ENCODE measurements at places on chromosomes 1 and 21.

DNA sequence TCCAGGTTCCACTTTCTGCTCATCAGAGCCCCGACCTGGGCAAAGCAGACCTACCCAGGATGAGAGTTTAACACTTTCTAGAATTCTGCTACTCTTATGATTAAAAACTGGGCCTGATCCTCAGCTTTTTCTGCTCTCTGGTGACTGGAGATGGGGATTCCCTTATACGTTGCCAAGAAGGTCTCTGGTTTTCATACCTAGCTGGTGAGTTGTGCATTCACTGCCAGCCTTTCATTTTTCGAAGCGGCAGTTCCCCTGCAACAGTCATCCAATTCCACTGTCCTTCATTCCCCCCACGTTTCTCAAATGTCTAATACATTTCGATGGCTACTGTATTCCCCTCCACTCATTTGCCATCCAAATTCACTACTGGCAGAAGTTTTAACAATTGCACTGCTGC is 135.3 kb downstream of the ADSS2 start:
- no peak for DNase-seq

- DNase-seq: no peak
Measured at GRCh38 chr1:27726173-27727044, 648 bp downstream of the FAM76A start.

DNA sequence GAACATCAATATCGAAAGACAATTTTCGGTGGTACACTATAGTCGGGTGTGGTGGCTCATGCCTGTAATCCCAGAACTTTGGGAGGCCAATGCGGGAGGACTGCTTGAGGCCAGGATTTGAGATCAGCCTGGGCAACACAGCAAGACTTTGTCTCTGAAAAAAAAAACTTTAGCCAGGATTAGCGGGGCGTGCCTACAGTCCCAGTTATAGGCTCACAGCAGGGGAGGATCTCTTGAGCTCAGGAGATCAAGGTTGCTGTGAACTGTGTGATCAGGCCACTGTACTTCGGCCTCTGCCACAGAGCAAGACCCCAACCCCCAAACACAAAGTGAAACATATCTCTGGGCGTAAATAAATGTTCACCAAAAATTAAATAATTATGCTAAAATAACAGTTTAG is 1.6 kb downstream of the TADA1 start:
- DNase-seq: no peak

DNA sequence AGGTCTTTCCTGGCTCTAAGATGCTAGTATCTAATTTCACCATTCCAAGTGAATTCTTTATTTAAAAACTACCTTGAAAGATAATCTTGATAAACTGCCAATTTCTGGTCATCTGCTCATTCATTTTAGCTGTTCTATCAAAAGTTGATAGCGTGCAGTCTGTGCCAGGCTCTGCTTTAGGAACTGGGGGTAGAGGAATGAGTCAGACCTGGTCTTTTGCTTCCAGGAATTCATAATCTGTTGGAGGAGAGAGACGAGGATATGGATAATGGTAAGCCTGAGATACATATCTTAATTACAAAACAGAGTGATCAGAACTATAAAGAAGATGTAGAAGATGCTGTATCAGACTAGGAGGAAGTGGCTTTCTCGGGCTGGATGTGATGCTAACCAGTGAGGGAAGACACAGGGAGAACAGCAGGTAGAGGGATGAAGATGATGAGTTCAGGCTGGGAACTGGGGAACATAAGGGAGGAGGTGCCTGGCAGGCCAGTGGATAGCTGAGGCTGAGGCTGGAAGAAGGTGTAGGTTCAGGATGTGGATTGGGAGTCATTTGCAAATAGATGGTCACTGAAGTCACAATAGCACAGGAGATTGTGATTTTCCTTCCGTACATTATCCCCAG is 12.3 kb upstream of the PHC2 start:
- no peak for DNase-seq

DNA sequence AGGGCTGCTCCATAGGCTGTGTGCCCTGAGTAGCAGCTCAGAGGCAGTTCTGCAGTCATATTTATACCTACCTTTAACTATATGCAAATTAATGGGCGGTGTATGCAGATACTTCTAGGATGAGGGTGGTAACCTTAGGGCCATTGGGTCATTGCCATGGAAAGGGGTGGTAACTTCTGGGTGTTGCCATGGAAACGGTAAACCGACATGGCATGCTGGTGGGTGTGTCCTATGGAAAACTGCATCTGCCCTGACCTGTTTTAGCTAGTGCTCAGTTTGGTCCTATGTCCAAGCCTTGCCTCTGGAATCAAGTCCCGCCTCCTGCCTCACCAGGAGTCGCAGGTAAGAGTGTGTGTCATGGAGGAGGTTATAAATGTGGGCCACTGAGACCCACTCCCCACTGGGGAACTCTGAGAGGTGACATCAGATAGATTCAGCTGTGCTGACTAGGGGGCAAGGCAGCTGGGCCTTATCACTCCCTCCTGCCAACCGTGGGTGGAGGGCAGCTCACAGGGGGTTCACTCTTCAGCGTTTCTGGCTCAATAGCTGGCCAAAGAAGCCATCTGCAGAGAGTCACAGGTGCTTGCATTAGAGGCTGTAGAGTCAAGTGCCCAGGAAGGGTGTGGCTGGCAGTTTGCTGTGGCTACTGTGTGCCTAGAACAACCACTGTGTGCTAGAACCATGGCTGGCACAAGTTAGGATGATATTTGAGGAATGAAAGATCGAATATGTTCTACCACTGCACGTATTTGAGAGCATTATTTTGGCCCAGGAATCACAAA is 19.0 kb downstream of the BACE2 start:
- no peak for DNase-seq

DNA sequence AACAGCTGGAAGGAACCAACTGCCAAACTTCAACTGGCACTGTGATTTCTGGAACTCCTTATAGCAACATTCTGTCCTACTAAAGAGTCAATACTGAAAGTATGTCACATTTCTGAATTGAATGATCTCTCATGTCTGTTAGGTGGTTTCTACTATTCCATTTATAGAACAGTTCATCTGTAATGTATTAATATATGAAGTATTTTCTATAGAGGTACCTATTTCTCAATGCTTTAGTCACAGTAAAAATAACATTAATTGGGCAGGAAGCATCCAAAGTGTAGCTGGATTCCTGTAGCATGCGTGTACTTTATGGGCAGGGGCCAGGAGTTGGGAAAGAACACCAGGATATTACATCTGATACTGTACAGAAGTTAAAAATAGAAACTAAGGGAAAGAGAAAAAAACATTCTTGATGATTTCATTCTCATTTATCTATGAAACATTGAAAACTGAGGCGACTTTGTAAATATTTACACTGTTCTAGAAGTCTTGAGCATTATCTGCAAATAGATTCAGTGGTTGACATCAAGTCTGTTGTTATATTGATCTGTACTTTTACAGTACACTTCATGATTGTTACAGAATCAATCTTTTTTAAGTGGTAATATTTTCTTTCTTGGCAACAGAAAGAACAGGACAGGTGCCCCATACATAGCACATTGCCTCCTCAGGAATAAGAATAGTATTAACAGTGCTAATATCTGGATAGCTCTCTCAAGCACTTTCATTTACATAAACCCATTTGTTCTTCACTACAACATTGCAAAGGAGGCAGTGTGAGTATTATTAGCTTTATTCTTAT is 6.2 kb upstream of the ZNF281 start:
- DNase-seq: no peak

DNA sequence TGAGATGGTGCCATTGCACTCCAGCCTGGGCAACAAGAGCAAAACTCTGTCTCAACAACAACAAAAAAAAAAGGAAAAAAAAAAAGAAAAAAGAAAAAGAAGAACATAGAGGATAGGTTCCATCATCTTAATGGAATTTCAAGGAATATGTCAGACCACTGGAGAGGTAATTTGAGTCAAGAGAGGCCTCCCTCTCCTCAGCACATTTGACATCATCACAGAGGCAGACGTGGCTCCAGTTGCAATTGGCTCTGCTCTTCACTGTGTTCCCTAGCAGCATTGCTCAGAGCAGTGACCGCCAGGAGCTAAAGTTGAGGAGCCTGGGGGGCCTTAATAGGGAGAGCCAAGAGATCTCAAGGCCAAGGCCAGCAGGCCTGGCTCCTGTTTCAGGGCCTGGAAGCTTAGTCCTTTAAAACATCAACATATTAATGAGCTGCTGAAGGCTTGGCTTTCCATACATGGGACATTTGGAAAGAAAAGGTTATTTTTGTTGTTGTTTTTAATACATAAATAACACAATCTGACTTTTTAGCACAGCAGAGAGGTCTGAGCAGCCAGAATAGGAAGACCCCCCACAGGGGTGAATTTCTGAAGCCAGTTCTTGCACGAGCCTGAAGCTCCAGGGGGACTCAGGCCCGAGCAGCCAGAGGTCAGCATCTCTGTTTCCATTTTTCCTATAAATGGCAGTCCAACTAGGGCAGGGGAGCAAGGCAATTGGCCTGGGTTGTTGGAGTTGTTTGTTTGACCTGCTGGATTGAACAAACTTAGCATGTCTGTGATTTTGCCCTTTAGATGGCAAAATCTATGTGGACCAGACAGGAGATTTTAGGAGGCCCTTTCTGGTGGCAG is 118.3 kb upstream of the FGGY start:
- no peak for DNase-seq

- DNase-seq: no peak
Measured at GRCh38 chr1:208387908-208388811, 144.0 kb upstream of the PLXNA2 start.

DNA sequence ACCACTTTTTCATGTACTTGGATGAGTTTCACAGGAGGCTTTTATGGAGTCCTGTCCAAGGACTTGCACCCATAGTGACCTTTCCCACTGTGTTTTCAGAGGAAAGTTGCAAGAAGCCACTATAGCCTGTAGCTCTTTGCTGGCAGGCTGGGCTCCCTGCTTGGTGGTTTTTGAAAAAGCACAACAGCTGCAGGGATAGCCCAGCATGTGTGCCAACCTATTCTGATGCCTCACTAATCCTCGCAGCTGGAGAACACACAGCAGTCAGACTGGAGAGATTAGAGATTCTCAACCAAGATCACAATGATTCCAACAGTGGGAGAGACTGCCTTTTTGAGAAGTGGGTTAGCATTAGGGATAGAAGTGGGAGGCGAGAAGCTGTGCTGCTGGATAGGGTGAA is 24.1 kb upstream of the ARHGEF11 start:
- no peak for DNase-seq

- DNase-seq: no peak
Measured at GRCh38 chr1:178500936-178501554, 4.3 kb upstream of the CLEC20A start.

- DNase-seq: no peak
Measured at GRCh38 chr21:29033301-29033700, 8.8 kb downstream of the USP16 start.

- no peak for DNase-seq
Measured at GRCh38 chr1:110433213-110433612, 17.7 kb upstream of the PROK1 start.

DNA sequence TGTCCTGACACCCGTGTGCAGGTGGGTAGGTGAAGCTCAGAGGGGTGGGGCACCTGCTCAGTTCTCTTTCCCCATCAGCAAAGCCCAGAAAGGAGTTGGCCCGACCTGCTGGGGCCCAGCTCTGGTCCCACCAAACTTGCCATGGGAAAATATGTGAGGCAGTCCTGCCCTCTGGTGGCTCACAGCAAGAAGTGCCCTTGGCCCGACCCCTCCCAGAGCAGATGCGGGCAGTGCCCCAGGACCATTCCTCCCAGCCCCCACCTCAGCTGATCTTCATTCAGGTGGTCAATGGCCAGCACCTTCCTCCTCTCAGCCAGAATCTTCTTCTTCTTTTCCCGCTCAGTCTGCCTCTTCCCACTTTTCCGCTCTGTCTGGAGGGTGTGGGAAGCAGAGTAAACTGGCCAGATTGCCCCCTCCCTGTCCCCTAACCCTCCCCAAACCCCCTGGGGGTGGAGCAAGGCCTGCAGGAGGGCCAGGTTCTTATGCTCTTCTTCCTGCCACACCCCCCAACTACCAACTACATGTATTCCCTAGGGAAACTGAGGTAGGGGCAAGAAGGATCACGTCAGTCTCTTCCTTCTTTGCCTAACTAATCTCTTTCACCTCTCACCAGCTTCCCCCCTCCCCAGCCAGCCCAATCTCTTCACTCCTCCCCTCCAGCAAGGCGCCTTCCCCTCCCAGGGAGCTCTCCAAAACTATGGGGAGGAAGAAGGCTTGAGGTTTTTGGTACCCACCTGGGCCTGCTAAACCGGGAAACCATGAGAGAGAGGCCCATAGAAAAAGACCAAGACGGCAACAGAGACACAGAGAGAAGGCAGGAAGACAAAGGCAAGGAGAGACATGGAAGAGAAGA is 15.6 kb downstream of the TNNT2 start:
- DNase-seq: no peak

GRCh38 chr21:46081022-46081861 is 16.7 kb upstream of the COL6A2 start:
- no peak for DNase-seq
